Uterus (tissue), 4 donors: ENCODE measurements at places on chromosomes 6 and 20. TPM values are rescaled to one million over a fixed set of nuclear protein-coding genes. Genes with fewer than 3 reads are reported as not detected.

DNA sequence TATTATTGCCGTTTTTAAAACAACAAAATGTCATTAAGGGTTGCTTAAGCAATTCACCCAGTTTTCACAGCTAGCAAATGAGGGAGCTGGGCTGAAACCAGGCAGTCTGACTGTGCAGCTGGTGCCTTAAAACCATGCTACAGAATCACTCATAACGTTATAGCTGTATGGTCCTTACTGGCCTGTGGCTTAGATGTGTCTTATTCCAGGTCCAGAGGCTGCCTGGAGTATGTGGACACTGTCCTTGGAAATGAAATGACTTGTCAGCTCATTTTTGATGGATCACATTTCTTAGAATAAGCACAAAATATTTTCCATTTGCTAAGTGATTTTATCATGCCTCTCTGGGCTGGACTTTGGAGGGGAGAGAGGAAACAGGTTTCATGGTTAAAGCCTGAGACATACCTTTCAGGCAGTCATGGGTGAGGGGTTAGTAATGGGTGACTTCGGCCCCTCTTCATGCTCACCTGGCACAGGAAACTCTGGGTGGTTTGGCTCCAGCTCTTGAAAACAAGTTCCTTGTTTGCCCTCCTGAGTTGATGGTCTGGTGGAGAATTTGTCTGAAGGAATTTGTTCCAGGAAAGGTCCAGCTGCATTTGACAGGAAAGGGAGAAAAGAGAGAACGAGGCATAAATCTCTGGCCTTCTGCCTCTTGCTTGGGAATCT is 823.2 kb downstream of the DHX35 start:
- DNase-seq, result no peak
- no peaks in the 10 kb centered on the region for H3K36me3 ChIP-seq
- H3K4me1 ChIP-seq, result no peaks in the 10 kb centered on the region
- H3K27me3 ChIP-seq, result no peaks in the 10 kb centered on the region

GRCh38 chr6:10643201-10643651 is 51.2 kb downstream of the C6orf52 start:
- no peak overlapping the region for H3K4me3 ChIP-seq
- no peaks in the 10 kb centered on the region for H3K36me3 ChIP-seq
- H3K27me3 ChIP-seq, result no peaks in the 10 kb centered on the region
- no peaks in the 10 kb centered on the region for H3K4me1 ChIP-seq

DNA sequence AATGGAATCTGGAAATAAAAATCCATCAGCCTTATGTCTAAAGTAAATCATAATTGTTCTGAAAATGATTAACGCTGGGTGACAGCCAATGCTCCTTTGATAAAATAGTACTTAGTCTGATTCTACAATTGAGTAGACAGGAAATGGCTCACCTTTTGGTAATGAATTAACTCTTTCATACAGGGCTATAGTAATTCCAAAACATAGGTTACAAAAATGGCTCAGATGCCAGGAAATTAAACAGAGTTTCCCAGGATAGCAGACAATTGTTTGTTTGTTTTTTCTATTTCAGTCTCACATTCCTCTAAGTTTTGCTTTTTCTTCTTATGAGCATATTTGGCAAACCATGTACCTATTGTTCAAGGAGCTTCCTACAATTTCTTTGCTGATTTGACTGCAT is 257.2 kb upstream of the EPHA7 start:
- no peaks in the 10 kb centered on the region for H3K36me3 ChIP-seq
- no peak for DNase-seq
- no peaks in the 10 kb centered on the region for H3K27me3 ChIP-seq

DNA sequence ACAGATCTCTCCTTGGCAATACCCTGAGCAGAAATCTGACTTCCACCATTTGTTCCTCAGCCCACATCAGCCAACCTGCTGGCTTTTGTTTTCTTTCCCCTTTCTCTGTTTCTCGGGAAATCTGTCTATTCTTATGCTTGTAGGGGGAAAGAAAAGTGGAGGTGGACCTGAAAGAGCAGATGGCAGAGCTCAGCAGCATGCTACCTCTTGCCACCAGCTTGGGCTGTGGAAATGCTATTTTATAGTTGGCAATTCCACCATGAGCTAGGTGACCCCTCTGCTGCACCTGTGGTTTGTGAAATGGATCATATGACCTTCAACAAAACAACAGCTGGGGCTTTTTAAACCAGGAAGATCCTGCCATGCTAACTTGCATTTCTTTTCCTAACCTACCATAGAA is 6.8 kb upstream of the SPATS1 start:
- no peaks in the 10 kb centered on the region for H3K4me1 ChIP-seq
- no peaks in the 10 kb centered on the region for H3K27me3 ChIP-seq
- H3K4me3 ChIP-seq, result no peak overlapping the region
- no peak for DNase-seq
- no peaks in the 10 kb centered on the region for H3K36me3 ChIP-seq
- no peak overlapping the region for H3K27ac ChIP-seq

DNA sequence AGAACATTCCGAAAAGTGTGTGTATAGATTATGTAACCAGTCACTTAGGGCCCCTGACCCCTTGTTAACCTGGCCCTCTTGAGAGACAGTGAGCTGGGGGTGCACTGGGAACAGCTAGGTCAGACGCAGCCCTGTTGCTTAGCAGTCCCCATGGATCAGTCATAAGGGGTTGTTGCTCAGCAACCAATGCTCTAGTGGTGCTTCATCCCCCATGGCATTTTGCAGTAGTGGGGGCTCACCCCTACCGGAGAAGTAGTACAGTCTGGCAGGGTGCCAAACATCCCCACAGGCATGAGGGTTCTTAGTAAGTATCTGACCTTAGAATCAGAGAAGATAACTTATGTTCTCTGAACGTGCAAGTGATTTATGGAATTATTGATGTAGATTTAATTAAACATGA is 12.3 kb downstream of the PKIB start:
- no peaks in the 10 kb centered on the region for H3K27me3 ChIP-seq
- DNase-seq, result no peak
- no peaks in the 10 kb centered on the region for H3K36me3 ChIP-seq
- H3K27ac ChIP-seq, result no peak overlapping the region
- no peak overlapping the region for H3K4me3 ChIP-seq
- H3K4me1 ChIP-seq, result no peaks in the 10 kb centered on the region

DNA sequence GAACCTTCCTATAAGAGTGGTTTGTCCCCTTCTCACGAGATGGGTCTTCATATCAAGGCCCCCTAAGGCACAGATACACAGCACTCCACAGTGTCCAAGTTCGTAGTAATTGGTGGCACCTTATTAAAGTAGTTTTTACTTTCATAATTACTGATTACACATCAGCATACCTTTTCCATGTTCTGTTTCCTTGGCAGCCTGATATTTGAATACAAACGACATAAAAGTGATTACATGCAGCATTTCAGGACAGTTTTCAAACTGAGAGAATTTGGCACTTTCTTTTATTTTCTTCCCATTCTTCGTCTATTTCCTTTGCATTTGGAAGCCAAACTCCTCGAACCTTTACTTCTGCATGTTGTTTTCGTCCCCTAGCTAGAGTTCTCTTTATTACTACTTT is 139.7 kb downstream of the MTHFD1L start:
- no peaks in the 10 kb centered on the region for H3K27me3 ChIP-seq
- peak overlapping the region; percentile 77 for H3K27ac ChIP-seq
- no peak for DNase-seq
- no peaks in the 10 kb centered on the region for H3K36me3 ChIP-seq
- no peaks in the 10 kb centered on the region for H3K4me1 ChIP-seq

- H3K4me1 ChIP-seq, result no peaks in the 10 kb centered on the region
- no peak for DNase-seq
- no peak overlapping the region for H3K27ac ChIP-seq
- no peaks in the 10 kb centered on the region for H3K36me3 ChIP-seq
- no peaks in the 10 kb centered on the region for H3K27me3 ChIP-seq
These were observed 88.5 kb upstream of the KCNK16 start for GRCh38 chr6:39411001-39411400.

DNA sequence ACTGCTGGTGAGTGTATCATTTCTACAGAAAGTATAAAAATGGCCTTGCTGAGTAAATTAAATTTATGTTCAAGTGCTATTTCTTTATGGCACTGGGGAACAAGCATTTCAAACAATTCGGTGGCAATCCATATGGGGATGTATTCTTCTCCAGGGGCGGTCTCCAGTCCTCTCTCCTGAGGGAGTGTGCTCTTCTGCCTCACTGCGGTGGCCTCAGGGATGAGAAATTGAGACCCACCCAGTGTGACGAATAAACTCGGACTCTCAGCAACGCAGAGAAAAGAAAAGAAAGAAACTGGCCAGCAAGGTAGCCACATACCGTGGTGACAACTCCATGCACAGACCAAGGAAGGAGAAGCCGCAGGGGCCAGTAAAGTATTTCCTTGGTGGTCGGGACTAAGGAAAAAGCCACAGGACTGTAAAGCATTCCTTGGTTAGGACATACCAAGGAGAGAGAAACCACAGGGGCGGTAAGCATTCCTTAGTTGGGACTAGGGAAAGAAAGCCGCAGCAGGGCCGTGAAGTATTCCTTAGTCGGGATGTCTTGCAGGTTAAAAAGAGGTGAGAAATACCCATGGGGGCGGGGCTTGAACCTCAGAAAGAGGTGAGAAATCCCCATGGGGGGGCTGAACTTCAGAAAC is 13.6 kb upstream of the GOPC start:
- H3K4me1 ChIP-seq, result no peaks in the 10 kb centered on the region
- no peaks in the 10 kb centered on the region for H3K36me3 ChIP-seq
- H3K27ac ChIP-seq, result no peak overlapping the region

DNA sequence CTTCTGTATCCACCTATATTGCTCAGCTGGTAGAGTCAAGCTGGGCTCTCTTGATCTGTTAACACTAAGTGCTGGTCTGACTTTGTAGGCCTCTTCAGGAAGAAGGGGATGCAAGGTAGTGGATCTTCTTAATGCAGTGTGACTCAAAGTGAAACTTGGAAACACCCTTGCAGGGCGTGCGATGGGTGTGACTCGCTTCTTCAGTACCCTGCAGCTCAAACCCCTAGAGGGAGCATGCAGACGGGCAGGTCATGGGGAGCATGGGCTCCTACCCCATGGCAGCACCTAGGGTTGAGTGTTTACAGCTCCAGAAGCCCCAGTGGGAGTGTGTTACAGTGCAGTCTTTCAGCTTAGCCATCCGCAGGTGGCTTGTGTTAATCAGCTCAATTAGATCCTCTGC is 757 bp upstream of the SAMD3 start:
- no peaks in the 10 kb centered on the region for H3K36me3 ChIP-seq
- DNase-seq, result no peak
- H3K4me1 ChIP-seq, result no peaks in the 10 kb centered on the region

- H3K27ac ChIP-seq, result no peak overlapping the region
- H3K36me3 ChIP-seq, result no peaks in the 10 kb centered on the region
- no peak overlapping the region for H3K4me3 ChIP-seq
- H3K4me1 ChIP-seq, result no peaks in the 10 kb centered on the region
- H3K27me3 ChIP-seq, result no peaks in the 10 kb centered on the region
- no peak for DNase-seq
These were observed 1784.9 kb upstream of the DEFB115 start for GRCh38 chr20:29472606-29473005.

GRCh38 chr6:113570641-113571040 is 286.5 kb upstream of the MARCKS start:
- no peaks in the 10 kb centered on the region for H3K36me3 ChIP-seq
- DNase-seq, result no peak
- H3K4me1 ChIP-seq, result no peaks in the 10 kb centered on the region
- no peak overlapping the region for H3K27ac ChIP-seq

GRCh38 chr6:157555455-157556143 is 174.6 kb downstream of the ZDHHC14 start:
- H3K36me3 ChIP-seq, result no peaks in the 10 kb centered on the region
- no peak overlapping the region for H3K4me3 ChIP-seq

- no peak overlapping the region for H3K4me3 ChIP-seq
- H3K36me3 ChIP-seq, result no peaks in the 10 kb centered on the region
- H3K27ac ChIP-seq, result no peak overlapping the region
- no peaks in the 10 kb centered on the region for H3K4me1 ChIP-seq
- no peaks in the 10 kb centered on the region for H3K27me3 ChIP-seq
These were observed 4.4 kb upstream of the IBTK start for GRCh38 chr6:82251942-82252341.

MDFI gene
- 80.0 TPM for total RNA-seq

TRAPPC3L gene
- 0.07 TPM for total RNA-seq

ZBP1 gene
- total RNA-seq, result not detected

PPP1R3G gene
- total RNA-seq, result 0.26 TPM
